ENCODE measurements at places on chromosomes 4 and X.

DNA sequence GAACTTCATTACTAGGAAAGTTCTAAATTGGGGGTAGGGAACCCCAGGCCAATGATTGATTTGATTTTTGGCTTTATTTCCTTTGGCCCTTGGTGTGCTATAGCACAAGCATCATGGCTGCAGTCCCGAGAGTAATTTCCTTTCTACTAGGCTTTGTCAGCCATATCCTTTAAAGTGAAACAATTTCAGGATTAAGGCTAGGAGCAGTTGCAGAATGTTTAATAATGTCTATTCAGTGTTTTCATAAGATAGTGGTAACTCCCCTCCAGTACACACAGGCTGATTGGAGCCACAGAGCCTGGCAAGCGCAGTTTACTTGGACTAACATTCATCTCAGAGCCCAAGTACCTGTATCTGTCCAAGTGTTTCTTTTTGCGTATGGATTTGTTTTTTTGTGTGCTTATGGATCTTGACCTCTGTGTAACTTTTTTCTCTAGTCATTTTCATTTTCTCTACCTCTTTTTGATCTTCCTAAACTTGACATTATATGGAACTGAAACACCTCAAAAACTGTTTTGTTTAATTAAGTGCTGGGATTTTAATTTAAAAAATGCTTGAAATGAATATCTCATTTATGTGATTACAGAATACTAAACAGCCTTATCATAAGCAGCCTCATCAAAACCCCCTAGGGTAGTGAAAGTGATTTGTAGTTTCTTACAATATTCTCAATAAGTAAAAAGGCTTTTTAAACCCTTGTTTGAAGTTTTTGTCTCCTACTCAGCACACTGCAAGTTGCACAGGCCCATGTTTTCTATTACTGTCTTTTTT, 7.5 kb downstream of the STIM2 start:
- DNase-seq: no peak

DNA sequence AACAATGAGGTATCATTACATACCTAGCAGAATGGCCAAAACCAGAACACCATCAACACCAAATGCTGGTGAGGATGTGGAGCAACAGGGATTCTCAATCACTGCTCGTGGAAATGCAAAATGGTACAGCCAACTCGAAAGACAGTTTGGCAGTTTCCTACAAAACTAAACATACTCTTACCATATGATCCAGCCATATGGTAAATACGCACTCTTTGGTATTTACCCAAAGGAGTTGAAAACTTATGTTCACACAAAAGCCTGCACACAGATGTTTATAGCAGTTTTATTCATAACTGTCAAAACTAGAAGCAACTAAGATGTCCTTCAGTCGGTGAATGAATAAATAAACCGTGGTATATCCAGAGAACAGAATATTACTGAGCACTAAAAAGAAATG, 7.8 kb downstream of the CASP3 start:
- no peak for DNase-seq

DNA sequence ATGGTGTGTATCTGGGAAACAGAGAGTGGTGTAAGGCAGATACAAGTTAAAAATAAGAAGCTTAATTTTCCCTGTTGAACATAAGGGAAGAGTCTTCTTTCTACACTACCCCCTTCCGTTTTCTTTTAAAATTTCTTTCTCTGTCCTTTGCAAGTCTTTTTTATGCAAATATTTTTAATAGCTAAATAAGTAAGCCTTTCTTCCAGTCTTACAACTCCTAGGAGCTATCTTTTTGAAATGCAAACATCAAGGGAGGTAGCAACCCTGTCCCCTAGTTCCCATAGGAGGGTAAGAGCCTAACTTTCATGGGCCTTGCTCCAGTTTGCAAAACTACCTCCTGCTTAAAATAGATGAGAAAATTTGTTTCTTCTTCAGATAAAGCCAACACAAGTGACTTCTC, 121.5 kb downstream of the MBNL3 start:
- no peak for DNase-seq

- no peak for DNase-seq
These were observed 18.5 kb downstream of the ACSL1 start for GRCh38 chr4:184807256-184807655.

DNA sequence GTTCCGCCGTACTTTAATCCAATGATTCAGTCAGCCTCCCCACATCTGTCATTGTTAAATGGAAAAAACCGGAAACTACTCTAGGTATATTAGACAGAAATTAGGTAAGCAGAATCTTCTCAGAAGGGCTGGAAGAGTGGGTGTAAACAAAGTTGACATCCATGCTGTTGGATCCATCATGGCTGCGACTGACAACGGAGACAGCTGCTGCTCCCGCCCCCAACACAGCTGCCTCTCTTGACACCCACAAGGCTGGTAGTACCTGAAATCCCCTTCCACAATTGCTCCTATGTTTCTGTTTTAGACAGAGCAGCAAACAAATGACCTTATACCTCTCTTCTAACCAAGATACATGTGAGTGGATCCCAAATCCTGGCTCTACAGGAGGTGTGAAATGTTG, 66.6 kb downstream of the RXFP1 start:
- no peak for DNase-seq

GRCh38 chr4:98203332-98204235, 57.6 kb upstream of the RAP1GDS1 start:
- DNase-seq: no peak

DNA sequence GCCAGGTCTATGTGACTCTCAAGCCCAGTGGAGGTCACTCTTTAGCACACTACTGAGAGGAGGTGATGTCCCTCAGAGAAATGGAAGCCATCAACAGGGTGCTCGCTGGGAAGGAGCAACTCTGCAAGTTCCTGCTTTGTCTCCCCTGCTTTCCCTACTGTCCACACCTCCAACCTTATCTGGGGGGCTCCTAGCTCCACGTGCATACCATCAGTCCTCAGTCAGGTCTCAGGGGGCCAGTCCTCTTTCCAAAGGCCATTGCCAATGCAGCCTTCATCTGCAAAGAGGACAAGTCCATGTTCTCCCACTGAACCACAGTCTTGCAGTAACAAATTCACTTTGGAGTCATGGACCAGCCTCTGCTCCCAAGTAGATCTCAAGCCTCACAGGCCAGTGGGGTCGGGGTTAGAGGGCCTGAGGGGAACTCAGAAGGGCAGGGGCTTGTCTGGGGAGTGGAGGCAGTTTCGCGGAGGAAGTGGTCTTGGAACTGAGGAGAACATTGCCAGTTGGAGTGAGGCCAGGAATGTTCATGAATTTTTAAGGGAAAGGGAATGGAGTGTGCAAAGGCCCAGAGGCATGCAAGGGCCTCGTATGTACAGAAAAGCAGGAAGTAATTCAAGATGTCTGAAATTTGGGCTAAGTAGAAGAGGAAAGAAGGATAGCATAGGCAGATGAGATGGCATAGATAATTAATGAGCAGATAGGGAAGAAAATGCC, 8.9 kb downstream of the RTL5 start:
- DNase-seq: no peak

DNA sequence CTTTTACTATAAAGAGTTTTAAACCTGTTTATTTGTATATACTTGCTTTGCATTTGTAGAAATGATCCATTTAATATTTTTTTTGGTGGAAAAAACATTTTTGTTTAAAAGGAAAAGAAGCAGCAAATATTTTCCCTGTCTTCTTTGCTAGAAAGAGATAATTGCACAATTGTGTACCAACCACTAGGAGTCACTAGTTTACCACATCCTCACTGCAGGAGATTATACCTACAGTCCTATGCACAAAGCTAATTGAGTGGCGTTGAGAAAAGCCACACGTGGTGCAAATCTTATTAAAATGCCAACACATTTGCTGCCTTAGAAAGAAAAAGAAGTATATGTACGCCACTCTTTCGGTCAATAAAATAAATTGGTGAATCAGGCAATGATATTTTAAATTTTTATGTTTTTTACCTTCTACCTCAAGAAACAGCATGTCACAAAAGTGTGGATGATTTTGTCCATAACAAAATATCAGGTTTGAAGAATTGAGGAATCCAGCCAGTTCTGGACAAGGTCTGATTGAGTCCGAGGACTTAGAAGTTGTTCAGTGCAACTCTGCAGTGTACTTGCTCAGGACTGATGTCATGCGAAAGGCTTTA, 102.9 kb downstream of the GRXCR1 start:
- DNase-seq: no peak

- DNase-seq: no peak
These were observed 108.1 kb upstream of the SPRY1 start for GRCh38 chr4:123288309-123289025.

DNA sequence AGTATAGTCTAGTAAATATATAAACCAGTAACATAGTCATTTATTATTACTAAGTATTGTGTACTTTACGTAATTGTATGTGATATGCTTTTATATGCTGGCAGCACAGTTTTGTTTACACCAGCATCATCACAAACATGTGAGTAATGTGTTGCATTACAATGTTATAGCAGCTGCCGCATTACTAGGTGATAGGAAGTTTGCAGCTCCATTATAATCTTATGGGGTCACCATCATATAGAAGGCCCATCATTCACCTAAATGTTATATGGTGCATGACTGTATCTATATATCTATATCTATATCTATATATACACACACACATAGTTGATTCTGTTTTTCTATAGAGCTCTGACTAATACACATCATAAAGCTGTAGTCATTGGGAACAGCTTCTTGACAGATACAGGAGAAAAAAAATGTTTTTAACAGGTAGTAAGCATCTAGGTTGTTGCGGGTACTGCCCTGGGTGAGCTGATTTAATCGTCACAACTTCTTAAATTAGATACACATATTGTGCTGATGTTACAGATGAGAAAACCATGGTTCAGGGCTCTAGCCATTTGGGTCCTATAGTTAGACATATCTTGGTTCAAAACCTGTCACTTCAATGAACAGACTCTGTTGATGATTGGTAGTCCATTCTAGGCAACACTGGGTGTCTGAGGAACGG, 77.9 kb downstream of the CLNK start:
- no peak for DNase-seq

DNA sequence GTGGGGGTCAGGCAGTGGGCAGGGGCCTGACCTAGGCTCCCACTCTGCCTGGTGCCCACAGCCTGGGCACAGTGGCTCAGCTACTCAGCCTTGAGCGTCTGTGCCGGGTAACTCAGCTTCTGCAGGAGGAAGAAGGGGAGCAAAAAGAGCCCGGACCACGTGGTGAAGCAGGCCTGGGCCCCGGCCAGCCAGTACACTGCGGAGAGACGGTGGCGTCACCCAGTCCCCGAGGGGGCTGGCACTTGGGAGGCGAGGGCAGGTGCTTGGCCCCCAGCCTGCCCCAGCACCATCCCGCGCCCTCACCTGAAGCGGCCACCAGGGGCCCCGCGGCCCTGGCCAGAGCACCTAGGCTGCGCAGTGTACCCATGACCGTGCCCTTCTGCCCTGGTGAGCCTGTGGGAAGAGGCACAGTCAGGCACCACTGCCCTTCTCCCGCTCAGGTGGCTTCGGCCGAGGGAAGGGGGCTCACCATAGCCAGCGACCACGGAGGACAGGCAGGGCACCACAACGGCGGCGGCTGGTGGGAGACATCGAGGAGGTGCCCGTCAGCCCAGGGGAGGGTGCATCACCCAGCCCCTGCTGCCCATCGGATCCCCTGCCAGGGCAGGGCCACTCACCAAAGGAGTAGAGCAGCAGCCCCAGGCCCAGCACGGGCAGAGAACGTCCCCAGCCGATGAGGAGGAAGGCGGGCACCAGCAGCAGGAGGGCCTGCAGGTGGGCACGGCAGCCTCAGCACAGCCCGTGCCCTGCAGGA, 32.3 kb downstream of the NOP14 start:
- DNase-seq: peak; percentile 56

DNA sequence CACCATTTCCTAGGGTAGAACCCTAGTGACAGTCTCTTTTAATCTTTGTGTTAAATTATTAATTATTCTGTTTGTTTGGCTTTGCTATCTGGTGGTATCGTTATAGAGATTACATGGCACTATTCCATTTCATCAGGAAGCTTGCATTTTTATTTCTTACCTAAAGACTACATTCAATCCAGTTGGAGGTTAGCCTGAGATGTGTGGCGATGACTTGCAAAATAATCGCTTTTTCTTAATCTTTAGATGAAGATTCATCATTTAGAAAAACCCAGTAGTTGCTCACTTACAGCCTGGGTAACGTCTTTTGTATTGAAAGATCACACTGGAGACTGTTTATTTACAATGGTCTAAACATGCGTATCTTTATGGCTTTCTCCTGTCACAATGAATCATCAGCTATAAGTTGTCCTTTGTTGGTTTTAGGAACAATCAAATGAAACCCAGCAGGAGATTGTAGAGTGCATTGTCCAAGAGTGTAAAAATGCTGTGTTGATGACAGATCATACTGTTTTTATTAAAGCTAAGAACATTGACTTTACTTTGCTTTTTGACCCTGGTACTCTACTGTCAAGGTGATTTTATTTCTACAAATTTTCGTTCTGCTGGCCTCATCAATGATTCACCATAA, 281.7 kb upstream of the PITX2 start:
- DNase-seq: no peak

DNA sequence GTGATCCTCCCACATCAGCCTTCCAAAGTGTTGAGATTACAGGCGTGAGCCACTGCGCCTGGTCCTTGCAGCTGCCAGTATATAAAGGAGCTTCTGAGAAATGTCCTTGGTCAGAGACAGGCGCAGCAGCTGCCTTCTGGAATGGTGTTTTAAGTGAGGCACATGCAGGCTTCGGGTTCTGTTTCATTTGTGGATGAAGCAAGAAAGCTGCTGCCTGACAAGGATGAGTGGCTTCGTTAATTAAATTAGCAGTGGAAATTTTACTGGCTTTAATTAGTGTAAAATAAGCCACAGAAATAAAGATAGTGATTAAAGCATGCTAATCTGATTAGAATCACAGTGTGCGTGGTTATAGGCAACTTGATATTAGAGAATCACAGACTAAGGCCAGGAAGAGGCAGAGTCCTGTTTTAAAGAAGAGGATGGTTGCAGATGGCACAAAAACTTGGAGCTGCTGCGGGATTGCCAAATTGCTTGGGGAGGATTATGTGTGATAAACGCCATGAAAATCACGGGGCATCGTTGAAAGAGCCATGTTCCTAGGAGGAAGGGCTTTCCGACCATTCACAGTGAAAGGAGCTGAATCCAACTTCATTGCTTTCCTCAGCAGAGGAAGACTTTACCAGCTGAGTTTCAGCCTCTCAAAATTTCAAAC, 348.4 kb upstream of the FAT1 start:
- DNase-seq: no peak

DNA sequence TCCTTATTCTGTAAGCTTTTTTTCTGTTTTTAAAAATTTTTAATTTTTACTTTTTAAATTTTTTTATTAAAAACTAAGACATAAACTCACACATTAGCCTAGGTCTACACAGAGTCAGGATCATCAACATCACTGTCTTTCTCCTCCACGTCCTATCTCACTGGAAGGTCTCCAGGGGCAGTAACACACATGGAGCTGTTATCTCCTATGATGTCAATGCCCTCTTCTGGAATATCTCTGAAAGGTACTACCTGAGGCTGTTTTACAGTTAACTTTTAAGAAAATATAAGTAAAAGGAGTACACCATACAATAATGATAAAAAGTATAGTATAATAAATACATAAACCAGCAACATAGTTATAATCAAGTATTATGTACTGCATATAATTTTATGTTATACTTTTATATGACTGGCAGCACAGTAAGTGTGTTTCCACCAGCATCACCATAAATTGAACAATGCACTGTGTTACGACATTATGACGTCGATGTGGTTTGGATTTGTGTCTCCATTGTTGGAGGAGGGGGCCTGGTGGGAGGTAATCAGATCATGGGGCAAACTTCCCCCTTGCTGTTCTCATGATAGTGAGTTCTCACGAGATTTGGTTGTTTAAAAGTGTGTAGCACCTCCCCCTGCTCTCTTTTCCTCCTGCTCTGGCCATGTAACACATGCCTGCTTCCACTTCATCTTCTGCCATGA, 21.3 kb downstream of the IL15 start:
- no peak for DNase-seq

- DNase-seq: peak; percentile 3
These were observed 213.6 kb downstream of the PALLD start for GRCh38 chr4:168710353-168710946.

Measured in substantia nigra (tissue), 51 donors.